ENCODE measurements at places on chromosomes 16 and 17. TPM values are rescaled to one million over a fixed set of nuclear protein-coding genes. Genes with fewer than 3 reads are reported as not detected.

Gene PROCA1
- polyA plus RNA-seq = 5.7 TPM

Gene TM4SF5
- polyA plus RNA-seq = 44.0 TPM

DNA sequence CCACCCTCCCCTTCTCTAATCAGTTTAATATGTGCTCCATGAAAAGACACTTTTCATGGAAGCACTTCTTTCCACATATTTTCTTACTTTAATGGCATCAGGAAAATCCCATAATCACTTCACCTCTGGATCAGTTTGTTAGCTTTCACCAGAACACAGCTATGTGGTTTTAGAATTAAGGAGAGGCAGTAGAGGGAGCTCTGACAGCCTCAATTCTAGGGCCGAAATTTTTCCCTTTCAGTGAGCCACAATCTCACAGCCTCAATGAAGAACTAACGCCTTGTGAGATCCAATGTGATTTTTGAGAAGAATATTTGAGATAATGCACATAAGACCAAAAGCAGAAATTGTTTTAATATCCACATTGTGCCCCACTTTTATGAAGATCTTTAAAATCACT, 1494.0 kb upstream of the CDH8 start:
- no peak for DNase-seq

DNA sequence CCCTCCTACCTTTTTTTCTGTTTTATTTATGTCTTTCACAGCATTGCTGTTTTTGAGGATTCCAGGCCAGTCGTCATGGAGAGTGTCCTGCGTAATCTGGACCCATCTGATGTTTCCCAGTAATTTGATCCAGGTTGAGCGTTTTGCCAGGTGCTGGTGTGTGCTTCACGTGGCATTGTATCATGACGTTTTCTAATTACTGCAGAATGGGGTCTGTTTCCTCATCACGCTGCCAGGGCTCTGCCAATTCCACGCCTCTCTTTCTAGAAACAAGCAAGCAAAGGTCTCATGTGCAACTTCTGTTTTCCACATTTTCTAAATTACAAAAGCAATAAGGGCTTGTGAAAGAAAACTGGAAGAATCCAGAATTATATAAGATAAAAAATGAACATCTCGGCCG, 28.3 kb upstream of the BHLHA9 start:
- DNase-seq = peak; percentile 12

GRCh38 chr17:5225668-5226457, 8.8 kb downstream of the SCIMP start:
- peak; percentile 14 for DNase-seq

All from large intestine (tissue), 12 donors.